ENCODE measurements at places on chromosomes 16 and 17. TPM values are rescaled to one million over a fixed set of nuclear protein-coding genes. Genes with fewer than 3 reads are reported as not detected.
A peak's percentile ranks its signal among the peaks of the same experiment; 100 is the strongest.

The TMEM231 gene
- polyA plus RNA-seq: 1.4 TPM

The ASPA gene
- polyA plus RNA-seq: not detected

- no peak for DNase-seq
Measured at GRCh38 chr16:10097271-10097670, 85.0 kb downstream of the GRIN2A start.

DNA sequence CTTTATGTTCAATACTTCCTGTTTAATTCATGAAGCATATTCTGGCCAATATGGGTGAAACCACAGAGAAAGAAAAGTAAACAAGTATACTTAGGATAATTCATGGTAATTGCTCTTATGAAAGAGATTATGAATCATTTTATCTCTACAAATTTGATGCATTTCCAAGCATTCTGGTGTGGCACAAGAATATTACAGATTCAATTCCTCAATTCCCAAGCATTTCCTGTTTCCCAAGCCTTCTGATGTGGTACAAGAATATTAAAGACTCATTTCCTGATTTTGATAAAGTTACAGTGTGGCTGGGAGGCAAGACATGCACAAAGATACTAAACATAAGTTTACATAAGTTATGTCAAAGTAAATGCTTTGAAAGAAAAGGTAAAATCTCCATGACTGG, 126.1 kb upstream of the NUDT7 start:
- no peak for DNase-seq

DNA sequence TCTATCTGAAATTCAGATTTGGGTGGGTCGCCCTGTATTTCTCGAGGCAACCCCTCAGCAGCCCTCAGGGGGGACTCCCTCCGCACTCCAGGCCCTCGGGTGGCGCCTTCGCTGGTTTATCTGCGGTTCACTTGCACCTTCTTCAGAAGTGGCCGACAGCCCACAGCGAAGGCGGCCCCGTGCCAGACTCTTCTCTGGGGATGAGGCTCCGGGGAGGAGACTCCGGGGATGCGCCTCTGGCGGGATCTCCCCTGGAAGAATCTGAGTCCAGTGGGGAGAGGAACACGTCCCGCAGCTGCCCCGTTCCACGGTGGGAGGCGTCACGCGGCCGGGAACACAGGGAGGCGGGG, 63.9 kb upstream of the DNAJA2 start:
- DNase-seq: no peak

GRCh38 chr16:2770057-2770951, 6.8 kb downstream of the ELOB start:
- DNase-seq: no peak

- no peak for DNase-seq
Measured at GRCh38 chr17:39018267-39019134, 51.3 kb upstream of the FBXO47 start.

DNA sequence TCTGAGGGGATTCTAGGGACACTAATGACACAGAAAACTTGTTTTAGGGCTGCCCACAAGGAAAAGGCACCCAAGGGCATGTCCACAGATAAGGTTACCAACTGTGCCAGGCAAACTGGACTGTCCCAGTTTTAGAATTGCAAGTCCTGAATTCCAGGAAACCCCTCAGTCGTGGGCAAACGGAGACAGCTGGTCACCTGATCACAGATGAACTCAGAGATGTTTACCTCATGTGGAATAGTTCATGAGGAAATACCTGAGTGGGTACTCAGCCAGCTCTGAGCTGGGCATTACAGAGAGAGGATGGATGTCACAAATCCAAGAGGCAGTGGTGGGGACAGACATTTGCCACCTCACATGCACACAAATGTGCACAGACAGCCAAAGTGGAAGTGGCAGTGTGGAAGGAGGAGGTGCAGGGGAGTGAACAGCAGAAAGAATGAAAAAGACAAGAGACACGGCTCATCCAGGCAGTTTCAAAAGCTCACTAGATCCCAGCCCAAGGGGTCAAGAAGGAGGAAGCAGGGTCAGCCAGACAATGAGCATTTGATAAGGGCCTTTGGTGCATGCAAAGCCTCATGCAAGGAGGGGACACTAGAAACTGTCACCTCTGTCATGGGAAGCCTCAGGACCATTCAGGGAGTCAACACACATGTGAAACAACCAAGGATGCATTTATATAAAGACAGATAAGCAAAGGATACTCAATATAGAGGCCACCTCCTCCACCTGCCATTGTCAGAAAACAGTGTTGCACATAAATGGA, 24.8 kb downstream of the TTLL6 start:
- DNase-seq: no peak

DNA sequence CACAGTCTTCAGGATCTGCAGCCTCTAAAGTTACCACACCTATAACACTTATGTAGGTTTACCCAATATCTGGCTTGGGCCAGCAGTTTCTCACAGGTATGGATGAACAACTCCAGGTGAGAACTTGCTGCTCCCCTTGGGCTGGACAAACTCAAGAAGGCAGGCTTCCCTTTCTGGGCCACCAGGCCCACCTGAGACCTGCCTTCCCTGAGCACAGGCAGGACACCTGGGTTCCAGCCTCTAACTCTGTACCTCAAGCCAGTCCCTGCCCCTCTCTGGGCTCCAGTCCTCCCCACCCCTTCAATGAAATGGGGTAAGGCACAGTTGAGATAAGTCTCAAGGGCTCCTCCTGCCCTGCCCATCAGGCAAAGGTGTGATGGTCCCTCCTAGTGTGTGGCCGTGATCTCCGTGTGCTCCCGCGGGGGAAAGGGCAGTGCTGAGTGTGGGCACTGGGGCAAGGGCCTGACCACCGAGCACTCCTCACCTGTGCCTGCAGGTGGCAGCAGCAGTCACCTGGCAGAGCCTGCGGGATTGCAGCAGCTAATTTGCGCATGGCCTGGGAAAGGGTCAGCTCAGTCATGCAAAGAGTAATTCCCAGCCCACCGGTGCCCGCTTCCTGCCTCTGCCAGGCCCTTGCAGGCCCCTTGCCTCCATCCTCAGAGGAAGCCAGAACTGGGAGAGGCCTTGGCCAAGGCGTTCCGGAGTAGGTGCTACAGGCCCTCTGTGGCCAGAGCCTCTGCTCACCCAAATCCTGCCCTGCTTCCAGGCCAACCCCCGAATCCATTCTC, 28.2 kb upstream of the ADGRG1 start:
- DNase-seq: peak; percentile 25

GRCh38 chr16:72902206-72902605, 145.7 kb downstream of the ZFHX3 start:
- DNase-seq: no peak

GRCh38 chr16:84941921-84942320, 69.4 kb downstream of the ZDHHC7 start:
- no peak for DNase-seq
